ENCODE measurements at places on chromosomes 5 and 9.
A peak's percentile ranks its signal among the peaks of the same experiment; 100 is the strongest.

DNA sequence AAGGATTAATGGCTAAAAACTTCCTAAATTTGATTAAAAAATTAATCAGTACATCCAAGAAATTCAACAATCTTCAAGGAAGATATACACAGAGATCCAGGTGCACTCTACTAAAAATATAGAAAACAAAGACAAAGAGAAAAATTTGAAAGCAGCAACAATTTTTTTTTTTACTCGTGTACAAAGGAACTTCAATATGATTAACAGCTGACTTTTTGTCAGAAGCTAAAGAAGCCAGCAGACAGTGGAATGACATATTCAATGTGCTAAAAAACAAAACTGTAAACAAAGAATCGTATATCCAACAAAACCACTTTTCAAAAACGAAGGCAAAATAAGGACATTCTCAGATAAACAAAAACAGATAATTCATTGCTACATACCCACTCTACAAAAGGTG is 234.6 kb downstream of the FSTL4 start:
- no peak for DNase-seq

DNA sequence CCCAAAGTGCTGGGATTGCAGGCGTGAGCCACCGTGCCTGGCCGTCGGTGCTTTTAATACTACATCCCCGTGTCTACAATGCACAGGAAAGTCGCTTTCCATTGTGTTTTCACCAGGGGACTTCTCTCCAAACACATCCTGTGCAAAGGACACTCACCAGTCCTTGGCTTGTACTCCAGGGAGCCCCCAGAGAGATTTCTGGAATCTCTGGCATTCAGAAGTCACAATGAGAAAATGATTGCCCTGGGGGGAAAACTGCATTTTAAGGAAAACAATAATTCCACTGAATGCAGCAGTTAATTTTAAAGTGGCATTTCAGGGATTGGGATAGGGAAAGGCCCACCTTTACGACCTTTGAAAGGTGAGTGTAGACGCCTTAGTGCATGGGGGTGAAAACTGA is 112.0 kb downstream of the ADAMTS16 start:
- no peak for DNase-seq

GRCh38 chr9:134358026-134358661 is 31.9 kb downstream of the RXRA start:
- DNase-seq: no peak

DNA sequence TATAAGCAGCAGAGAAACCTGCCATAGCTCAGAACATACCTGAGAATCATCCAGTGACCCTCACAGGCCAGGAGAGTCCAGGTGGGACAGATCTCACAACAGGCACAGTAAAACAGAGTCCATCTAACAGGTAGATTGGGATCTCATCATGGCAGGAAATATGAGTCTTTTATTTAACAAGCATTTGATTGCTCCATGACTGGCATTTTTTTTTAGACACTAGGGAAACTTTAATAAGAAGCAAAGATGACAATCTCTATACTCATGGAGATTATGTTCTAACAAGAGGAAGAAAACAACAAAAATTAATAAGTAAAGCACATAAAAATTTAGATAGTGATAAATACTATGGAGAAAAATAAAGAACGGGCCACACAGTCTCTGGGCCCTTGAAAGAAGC is 12.5 kb upstream of the PUM3 start:
- no peak for DNase-seq

DNA sequence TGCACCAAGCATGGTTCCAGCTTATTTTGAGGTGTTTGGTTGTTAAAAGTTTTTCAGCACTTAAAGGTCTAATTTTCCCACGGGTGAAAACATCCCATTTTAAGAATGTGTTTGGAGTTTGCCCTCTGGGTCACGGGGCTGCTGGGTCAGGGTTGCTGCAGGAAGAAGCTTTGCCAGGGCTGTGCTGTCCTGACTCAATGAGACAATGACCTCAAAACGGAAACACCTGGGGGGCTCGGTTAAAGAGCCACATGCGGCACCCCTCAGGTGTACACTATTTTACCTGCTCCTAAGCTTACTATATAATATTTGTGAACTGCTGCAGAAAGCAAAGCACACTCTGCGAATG is 27.6 kb downstream of the UBE2QL1 start:
- no peak for DNase-seq

DNA sequence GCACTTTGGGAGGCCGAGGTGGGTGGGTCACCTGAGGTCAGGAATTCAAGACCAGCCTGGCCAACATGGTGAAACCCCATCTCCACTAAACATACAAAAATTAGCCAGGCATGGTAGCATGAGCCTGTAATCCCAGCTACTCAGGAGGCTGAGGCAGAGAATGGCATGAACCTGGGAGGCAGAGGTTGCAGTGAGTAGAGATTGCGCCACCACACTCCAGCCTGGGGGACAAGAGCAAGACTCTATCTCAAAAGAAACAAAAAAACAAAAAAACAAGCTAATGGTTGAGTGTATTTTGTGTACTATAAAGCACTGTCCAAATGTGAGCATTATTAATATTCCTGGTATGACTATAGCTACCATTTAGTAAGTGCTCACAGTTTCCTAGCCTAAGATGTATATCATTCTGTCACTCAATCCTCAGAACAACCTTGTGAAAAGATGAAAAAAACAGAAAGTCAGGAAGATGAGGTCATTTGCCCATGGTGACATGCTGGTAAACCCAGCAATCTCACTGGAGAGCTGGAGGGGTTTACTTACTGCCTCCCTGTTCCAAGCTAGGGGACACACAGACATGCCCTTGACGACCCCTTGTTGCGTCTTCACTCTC is 27.7 kb downstream of the ARHGEF37 start:
- no peak for DNase-seq

DNA sequence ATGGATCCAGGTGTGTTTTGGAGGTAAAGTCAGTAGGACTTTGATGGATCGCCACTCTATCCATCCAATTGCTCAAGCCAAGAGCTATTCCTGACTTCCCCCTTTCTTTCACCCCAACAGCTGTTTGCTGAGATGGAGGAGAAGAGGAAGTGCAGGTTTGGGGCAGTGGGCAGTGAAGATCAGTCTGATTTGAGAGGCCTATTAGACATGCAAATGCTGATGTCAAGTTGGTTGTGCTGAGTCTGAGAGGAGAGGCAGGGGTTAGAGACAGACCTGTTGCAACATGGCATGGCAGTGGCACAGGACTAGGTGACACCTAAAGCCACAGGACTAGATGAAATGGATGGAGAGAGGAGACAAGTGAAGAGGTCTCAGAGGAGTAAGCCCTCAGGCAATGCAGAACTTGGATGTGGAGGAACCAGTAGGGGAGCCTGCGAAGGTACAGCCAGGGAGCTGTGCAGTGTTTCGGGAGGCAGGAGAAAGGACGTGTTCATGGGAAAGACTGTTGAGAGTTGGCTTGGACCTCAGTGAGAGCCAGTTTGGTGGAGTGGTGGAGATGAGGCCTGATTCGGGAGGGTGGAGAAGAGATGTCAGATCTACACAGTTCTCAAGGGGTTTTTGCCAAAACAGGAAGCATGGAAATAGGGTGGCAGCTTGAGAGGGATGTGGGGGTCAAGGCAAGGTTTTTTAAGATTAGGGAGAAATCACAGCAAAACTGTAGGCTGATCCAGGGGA is 175.0 kb downstream of the MACROH2A1 start:
- no peak for DNase-seq

- no peak for DNase-seq
These were observed 1216.5 kb upstream of the CDH9 start for GRCh38 chr5:28254846-28255245.

DNA sequence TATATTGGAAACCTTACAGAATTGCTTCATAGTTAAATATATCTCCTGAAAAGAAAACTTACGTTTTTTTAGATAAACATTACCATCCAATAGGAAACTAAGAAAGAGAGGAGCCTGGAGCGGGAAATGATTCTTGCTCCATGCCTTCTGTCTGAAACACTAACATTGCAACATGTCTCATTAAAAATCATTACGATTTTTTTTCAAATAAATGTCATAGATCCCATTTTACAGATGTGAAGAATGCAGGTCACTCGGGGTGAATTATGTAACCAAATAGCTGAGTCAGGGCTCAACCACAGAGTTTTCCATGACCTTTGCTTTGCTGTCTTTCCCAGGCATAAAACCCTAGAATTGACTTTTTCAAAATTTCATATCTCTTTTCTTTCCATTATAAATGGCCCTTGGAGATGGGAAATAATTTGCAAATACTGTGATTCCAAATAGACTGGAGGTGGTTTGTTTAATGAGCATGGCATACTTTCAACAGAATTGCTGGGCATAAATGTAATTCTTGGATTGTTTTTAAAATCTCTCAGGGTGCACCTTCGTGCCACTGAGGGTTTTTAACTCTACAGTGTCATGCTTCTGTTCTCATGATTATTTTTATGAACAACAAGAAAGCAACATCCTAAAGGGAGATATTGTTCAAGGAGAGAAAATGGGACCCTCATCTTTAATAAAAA is 302.8 kb downstream of the EBF1 start:
- no peak for DNase-seq

- no peak for DNase-seq
These were observed 164.3 kb downstream of the TMEM232 start for GRCh38 chr5:110562191-110562590.

DNA sequence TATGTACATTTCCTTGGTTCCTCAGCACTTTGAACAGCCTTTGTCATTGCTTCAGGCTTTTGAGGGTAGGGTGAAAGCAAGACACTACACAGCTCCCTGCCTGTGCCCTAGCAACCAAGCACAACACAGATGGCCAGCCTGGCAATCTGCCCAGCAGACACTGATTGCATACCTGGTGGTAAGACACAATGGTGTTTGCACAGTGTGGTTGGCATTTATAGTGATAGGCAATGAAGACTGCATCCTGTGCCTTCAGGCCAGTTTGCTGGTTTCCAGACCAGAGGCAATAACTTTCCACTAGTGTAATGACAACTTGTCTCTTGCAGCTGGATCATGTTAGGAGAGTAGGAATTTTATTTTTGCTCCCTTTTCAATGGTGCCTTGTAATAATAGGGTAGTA is 144.5 kb upstream of the TNC start:
- DNase-seq: peak; percentile 68

- no peak for DNase-seq
These were observed 92.6 kb downstream of the TMEM174 start for GRCh38 chr5:73265641-73266040.

GRCh38 chr9:69719367-69719766 is 40.4 kb downstream of the PTAR1 start:
- no peak for DNase-seq

DNA sequence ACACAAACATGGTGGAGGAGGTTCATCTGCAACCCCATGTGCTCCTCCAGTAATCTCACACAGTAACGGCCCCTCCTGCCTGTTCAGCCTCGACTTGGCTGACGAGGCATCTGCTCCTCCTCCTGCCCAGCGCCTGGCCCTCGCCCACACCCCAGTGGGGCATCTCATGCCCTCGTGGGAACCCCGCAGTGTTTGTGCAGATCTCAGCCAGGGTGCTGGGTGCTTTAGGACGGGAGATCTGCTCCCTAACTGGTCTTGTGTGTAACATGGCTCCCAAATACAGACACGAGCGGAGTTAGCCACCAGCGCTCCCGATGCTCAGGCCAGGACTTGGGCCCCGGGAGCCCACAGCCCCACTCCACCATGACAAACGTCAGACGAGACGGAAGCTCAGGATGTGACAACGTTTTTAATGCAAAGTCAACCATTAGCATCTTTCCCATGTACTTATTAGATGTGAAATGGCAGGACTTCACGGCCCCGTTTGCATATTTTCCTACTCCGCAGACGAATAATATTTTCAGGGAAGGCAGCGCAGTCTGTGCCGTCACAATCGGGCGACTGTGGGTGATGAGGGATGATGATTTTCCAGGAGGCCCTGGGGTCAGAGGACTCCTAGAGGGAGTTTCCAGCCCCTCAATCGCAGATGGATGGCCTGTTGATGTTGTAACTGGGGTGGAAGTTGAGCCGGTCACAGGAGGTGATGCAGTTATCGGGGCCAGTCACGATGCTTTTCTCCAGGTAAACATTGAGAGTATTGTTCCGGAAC is 5.5 kb upstream of the MRPS2 start:
- DNase-seq: no peak

DNA sequence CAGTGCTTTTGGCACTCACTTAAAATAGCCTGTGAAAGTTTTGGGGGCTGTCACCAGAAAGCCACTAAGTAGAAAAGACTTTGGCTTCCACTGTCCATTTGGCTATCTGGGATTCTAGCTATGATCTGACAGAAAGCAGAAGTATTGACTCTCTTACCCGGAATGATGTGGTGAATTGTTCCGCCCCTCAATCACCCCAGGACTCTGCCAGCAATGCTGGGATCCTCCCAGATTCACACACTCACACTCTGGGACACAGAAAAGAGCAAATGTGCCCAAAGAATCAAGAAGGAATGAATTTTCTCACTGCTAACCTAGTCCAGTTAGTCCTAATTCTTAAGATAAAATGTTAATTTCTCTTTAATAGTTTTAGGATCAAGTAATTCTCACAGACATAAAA is 576.9 kb downstream of the BNC2 start:
- DNase-seq: no peak

GRCh38 chr5:34608859-34609648 is 47.1 kb upstream of the RAI14 start:
- peak; percentile 92 for DNase-seq

GRCh38 chr9:2286825-2287455 is 271.8 kb downstream of the SMARCA2 start:
- DNase-seq: no peak

Measured in LoVo (cell line).